ENCODE measurements at places on chromosomes 1 and 21.

DNA sequence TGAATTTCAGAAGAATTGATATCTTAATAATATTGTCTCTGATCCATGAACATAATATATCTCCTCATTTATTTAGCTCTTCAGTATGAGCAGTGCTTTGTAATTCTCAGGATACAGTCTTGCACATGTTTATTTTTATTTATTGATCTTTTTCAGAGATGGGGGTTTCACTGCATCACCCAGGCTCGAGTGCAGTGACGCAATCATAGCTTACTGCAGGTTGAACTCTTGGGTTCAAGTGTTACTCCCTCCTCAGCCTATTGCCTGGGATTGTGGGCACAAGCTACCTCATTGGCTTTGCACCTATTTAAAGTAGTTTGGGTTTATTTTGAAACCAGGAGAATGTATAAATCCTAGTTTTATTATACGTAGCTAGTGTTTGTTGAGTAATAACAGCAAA is 4.7 kb downstream of the RPS6KC1 start:
- DNase-seq = no peak

- DNase-seq = no peak
Observed at GRCh38 chr1:22752339-22752738, 41.7 kb downstream of the EPHB2 start.

DNA sequence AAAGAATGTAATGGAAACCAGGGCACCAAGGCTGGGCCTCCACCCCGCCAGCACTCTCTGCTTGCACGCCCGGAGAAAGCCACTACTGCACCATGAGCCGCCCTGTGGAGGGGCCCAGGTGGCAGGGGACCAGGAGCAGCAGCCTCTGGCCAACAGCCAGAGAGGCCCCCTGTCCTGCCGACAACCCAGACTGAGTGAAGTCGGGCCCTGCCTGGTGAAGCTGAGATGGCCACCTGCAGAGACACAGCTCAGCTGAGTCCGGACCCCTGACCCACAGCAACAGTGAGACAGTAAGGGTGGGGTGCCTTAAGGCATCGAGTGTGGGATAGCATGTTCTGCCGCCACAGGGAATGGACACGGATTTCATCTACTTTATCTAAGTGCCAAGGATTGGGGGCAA is 28.9 kb downstream of the WDR4 start:
- DNase-seq = no peak

GRCh38 chr21:28239340-28239739 is 753.3 kb downstream of the LTN1 start:
- no peak for DNase-seq

DNA sequence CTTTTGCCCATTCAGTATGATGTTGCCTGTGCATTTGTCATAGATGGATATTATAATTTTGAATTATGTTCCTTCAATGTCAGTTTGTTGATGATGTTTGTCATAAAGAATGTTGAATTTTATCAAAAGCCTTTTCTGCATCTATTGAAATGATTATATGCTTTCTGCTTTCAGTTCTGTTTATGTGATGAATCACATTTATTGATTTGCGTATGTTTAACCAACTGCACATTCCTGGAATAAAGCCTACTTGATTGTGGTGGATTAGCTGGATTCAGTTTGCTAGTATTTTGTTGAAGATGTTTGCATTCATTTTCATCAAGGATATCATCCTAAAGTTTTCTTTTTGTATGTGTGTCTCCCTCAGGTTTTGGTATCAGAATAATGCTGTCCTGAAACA is 5.7 kb upstream of the OR2M4 start:
- DNase-seq = no peak

GRCh38 chr1:161171191-161171590 is 5.0 kb downstream of the PPOX start:
- no peak for DNase-seq

- no peak for DNase-seq
Observed at GRCh38 chr1:228373004-228373680, 33.5 kb downstream of the TRIM11 start.

GRCh38 chr1:201826830-201827229 is 2.1 kb upstream of the IPO9 start:
- DNase-seq = no peak

- peak; percentile 29 for DNase-seq
Observed at GRCh38 chr1:29808141-29808995, 572.0 kb downstream of the PTPRU start.

Data from islet precursor cell (in vitro differentiated cells).